T-helper 17 cell (primary cell): ENCODE measurements at places on chromosomes 12 and 14.

DNA sequence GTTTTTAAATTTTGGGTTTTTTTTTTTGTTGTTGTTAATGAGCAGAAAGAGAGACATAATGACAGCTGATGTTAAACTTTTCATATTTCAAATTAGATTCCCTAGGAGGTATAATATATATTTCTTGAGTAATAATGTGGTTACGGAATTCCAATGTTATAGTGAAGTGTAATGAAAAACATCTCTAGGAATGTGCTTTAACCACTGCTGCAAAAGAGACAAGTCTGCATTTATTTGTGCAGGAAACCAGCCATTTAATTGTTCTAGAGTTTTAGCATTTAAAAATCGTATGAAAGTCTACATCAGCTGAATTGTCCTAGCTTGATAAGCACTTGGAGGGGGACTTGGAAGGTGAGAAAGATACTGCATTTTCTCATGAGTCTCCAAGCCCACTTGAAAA is 14.3 kb downstream of the SERPINA10 start:
- no peak for DNase-seq

DNA sequence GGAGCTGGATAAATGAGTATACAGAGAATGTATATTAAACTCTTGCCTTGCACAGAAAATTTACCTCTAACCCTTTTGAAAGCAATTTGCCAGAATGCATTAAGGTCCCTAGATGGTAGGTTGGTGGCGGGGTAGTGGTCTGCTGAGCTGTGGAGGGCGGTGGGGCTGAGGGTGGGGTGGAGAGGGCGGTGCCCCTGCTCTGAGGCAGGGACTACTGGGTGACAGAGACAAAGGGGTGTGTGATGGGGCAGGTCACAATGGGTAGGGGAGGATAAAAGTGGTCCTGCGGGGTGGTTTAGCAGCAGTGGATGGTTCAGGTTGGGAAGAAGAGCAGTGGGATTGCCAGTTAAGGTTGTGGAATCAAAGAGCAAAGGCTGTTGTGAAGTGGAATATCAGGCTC is at the start of gene GARIN6:
Gene GARIN6 (plus strand): TSS at position 301 of the 400 bp plus-strand sequence. CDS start 422 bp downstream, outside the sequence.
- DNase-seq: no peak

GRCh38 chr14:95273001-95273978 is 46.4 kb downstream of the CLMN start:
- DNase-seq: no peak

DNA sequence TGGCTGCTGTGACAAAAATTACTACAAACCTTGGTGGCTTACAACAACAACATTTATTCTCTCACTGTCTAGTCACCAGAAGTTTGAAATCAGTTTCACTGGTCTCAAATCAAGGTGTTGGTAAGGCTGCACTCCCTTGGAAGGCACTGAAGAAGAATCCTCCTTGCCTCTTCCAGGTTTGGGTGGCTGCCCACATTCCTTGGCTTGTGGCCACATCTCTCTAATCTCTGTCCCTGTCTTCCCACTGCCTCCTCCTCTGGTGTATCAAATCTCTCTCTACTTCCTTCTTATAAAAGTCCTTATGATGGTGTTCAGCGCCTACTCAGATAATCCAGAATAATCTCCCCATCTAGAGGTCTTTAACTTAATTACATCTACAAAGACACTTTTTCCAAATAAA is 31.0 kb downstream of the PLCZ1 start:
- no peak for DNase-seq

GRCh38 chr12:125657681-125658080 is 592.4 kb downstream of the AACS start:
- DNase-seq: no peak

GRCh38 chr12:85531341-85531740 is 251.3 kb downstream of the ALX1 start:
- no peak for DNase-seq

GRCh38 chr14:92655419-92656201 is 92.8 kb downstream of the LGMN start:
- DNase-seq: no peak

DNA sequence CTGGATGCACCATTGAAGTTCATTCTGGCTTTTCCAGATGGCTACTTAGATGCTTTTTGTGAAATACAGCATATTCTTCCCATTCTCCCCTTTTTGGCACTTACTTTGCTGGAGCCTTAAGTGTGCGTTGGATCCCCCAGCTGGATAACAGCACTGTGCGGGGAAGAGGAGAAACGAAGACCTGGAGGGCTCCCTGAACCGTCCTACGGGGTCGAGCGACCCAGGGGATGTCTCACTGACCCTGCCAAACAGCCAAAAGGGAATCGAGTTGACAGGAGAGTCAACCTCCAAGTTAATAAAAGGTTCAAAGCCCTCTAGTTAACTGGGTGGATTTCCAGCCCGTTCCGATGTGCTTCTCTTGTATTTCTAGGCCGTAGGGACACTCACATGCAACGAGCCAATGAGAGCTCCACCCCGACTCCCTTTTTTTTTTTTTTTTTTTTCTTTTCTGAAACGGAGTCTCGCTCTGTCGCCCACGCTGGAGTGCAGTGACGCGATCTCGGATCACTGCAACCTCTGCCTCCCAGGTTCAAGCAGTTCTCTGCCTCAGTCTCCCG is 1.0 kb upstream of the CAMKK2 start:
- no peak for DNase-seq

GRCh38 chr12:69243099-69244084 is 4.0 kb downstream of the CPSF6 start:
- no peak for DNase-seq

DNA sequence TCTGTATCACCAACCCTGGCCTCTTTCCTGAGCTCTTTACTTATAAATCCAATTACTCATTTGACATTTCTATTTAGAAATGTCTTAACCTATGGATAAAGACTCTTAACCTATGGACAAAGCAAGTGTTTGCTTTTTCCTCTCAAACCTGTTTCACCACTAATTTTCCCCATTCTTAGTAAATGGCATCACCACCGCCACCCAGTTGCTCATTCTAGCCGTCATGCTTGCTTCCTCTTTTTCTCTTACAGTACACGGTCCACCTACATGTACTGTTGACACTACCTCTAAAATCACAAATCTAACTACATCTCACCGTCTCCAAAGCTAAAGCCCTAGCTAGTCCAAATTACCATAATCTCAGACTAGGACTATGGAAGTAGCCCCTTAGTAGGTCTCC is 60.0 kb downstream of the CAPS2 start:
- no peak for DNase-seq

- DNase-seq: no peak
These were observed 286.7 kb upstream of the ATXN7L3B start for GRCh38 chr12:74250891-74251290.

DNA sequence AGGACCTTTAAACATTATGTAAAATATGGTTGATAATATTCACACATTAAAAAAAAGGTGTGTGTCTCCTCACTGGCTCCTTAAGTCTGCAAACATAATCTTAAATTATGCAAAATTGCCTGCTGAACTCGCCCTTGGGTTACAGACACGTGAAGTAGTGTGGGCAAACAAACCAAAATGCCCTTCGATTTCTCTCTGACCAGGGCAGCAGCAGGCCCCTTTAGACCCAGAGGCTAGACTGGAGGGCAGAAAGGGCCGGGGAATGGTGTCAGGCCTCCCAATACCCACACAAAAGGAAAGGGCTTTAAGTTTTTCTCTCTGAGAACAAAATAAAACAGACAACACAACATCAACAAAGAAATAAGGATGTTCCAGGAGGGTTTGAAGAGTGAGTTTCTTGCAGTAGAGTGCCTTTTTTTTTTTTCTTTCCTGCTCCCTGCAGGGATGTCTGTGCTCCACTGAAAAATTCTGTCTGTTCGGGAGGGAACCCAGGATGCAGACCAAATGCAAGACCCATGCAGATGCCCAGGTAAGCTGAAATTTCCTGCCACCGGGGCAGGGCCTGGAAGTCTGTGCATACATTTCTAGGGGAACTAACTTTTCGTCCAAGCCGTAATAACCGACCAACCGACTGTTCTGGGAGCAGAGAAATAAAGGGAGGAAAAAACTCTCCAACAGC is 1.7 kb downstream of the TBX3 start:
- DNase-seq: no peak

DNA sequence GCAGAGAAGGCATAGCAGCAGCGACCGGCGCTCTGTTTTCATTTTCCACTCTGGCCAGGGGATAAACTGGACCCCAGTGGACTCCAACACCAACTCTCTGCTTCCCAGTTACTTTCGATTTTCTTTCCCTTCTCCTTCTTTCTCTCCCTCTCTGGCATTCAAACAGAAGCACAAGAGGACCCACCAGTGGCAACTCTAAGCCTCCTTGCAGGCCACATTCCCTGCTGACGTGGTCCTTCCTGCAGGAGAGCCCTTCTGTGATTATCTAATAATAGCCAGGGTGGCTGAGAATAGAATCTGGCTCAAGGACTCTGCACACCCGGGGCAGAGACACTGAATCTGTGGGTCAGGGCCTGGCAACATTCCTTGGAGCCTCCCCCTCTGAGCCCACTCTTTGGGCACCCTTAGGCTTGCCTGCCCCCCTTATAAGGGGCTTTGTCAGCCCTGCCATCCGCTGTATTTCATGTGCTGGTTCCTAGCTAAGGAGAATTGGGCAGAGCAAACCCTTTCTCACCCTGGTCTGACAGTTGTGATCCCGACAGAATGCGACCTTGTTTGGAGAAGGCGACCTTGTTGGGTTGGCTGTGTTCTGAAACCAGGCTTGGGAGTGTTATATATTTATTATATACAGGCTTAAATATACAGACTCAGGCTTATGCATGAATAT is 8.2 kb upstream of the HOXC6 start:
- no peak for DNase-seq

DNA sequence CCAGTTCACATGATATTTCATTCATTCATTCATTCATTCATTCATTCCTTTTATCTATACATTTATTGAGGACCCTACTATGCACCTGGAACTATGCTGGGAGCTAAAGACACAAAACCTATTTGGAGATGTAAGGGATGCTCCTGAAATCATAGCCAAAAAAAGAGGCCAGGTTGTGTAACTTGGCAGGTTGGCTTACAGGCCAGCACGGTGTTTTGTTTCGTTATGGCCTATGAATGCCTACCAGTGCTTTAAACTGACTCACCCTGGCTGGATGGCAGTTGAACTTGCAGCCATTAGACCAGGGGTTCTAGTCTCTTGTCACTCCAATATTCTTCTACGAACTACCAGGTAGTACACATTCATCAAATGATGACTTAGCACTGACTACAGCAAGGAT is 15.7 kb downstream of the MAP3K9 start:
- DNase-seq: no peak

GRCh38 chr12:51357374-51358047 is 11.0 kb upstream of the CELA1 start:
- no peak for DNase-seq

DNA sequence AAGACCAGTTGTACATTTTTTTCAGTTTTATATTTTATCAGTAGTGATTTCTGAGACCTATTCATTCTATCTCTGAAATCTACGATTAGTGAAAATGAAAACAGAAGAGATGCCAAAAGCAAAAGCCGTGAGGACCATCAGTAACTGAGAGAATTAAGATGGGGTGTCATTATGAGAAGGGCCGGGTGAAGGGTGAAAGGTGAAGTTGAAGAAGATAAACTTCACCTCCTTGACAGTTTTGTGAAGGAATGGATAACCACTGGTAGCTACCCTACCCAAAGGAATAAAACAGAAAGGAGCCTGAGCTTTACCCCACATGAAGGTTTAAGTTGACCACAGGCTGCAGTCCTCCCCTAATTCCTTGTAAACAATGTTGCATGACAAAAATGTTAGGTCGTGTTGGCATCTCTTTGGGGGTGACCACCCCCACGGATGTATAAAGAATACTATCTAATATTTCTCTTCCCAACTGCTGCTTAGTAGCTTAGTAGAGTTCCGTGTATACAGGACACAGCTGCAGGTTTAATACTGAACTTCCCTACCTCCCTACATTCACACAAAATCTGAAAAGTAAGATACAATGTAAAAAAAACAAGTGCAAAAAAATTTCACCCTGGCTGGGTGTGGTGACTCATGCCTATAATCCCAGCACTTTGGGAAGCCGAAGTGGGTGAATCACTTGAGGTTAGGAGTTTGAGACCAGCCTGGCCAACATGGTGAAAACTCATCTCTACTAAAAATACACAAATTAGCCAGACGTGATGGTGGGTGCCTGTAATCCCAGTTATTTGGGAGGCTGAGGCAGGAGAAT is 23.9 kb downstream of the GPR19 start:
- no peak for DNase-seq

GRCh38 chr14:75051556-75051899 is 261 bp upstream of the MLH3 start:
- DNase-seq: no peak

DNA sequence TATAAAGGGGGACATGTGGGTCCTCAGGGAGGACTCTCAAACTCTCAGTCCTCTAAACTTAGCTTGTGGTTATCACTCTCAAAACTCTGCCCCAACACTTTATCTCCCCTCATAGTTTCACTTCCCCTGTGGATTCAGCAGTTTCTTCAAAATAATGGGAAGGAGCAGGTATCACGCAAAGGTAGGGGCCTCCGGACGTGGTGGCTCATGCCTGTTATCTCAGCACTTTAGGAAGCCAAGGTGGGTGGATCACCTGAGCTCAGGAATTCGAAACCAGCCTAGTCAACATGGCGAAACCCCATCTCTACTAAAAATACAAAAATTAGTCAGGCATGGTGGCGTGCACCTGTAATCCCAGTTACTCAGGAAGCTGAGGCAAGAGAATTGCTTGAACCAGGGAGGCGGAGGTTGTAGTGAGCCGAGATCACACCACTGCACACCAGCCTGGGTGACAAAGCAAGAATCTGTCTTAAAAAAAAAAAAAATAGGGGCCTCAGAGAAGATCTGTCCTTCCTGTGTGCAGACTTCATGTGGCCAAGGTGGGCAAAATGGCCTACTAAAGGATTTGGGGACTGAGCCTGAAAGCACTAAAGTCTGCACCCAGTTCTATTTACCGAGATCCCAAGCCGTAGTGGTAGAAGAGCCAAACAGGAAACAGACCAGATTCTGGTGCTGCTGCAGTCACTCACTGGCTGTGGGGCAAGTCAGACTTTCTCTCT is 6.4 kb downstream of the ITGB7 start:
- no peak for DNase-seq

GRCh38 chr12:74538491-74539258 is 1.0 kb downstream of the ATXN7L3B start:
- DNase-seq: peak; percentile 22

GRCh38 chr14:34204774-34205173 is 253.9 kb upstream of the EGLN3 start:
- no peak for DNase-seq

DNA sequence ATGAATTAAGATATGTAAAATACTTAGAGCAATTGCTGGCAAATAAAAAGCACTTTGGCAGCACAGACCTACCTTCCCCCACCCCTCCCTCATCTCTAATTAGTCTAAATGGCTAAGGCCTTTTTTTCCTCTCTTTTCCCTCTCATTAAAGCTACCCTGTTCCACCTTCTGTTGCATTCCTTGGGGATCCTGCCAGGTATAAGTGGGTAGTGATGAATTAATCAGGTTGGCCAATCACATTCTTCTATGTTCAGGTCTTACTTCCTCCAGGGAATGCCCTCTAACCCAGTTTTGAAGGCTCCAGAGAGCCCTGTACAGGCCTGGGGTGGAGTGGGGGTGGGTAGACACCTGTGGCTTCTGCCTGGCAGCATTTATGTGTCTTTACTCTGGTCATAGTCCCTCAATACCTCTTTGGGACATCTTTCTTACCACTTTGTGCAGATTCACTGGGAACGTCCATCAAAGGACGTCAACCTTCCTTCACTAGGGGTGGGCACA is 28.4 kb downstream of the HSPB8 start:
- no peak for DNase-seq
